NCI-H526 (cell line): ENCODE measurements at places on chromosomes 6 and 20.

- DNase-seq = no peak
Observed at GRCh38 chr20:11296221-11296620, 621.5 kb upstream of the BTBD3 start.

DNA sequence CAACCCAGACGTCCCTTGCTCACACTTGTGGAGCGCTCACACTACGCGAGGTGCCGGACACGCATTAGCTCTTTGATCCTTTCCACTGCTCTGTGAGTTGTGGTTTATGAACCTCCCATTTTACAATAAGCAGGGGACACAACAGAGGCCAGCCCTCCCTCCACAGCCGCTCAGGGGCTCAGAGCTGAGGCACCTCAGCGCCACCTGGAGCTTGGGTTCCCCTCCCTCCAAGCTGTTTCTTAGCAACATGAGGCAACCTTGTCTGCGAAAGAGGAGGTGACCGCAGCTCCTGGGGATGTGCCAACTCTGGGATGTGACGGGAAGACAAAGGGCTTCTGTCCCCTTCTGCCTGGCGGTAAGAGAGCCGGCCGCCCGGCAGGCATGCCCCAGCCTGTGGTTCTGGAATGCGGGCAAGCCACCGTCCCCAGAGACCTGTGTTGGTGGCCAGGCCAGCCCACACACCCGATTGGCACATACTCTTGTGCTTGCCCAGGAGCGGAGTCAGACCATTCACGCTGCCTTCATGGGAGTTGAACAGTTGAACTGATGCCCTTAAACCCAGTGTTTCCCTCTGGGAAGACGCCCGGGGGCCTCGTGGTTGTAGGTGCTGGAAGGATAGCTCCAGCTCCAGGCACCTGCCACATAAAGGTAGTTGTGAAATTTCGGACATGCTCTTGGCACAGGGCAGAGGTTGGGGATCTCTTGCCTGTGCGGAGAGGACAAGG, 44.5 kb downstream of the RBM38 start:
- DNase-seq = peak; percentile 100

DNA sequence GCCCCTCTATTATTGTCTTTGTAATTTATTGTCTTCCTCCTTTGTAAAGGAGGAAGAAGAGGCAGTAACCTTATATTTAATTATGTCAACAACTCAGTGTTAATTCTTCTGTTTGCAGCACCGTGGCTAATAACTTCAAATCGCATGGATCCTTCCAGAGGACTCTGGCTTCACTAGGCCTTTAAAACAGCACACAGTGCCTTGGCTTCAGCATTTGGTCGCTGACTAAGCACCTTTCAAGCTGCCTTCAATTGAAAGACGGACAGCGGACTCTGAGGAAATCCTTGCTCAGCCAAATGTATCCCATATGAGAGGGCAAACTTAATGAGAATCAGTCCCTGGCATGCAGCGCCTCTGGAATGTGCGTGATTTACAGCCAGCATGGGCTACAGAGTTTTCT, 64.2 kb downstream of the SGK1 start:
- no peak for DNase-seq

DNA sequence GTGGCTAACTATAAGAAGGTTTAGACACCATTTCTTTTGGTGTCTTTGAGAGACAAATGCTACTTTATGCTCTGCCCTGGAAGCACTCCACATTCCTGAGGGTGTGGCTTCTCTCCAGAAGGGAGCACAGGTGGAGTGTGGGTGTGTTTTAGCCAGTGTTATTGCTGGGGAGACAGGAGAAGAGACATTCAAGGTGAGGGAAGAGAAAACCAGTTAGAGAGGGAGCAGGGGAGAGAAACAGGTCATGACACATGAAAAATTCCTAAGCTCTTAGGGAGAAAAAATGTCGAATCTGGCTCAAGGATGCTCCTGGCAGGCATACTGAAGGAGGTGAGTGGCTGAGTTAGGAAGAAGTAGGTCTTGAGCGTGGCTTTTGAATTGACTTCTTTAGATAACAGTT, 292.8 kb downstream of the CLIC5 start:
- no peak for DNase-seq

- DNase-seq = no peak
Observed at GRCh38 chr6:116450769-116451740, 10.1 kb upstream of the CALHM6 start.

DNA sequence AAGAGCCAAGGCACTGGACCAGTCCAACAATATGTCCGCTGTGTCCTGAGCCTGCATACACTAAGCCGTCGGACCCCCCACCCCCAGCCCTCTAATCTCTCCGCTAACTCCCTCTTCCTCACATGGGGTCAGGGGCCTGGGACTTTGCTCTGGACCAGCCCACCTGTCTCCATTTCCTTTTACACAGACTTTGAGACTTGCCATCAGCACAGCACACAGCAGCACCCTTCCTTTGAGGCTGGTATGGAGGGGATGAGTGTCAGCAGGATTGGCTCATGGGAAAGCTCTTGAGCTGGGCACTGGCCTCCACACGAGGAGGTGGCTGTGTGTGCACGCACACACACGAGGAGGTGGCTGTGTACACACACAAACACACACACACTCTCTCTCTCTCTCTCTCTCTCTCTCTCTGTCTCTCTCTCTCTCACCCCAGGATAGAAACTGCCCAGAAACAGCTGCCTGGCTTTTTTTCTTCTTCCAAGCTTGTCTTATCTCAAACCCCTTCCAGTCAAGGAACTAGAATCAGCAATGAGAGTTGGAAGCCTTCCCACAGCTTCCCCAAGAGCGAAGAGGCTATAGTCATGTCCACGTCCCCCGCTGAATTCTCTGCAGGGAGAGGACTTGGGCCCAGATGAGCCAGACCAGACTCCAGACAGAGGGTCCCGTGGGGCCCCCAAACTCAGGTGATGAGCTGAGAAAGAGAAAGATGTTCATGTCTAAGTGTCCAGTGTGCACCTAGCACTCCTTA, 18.6 kb downstream of the SLC9A8 start:
- DNase-seq = no peak
